Stimulated activated CD4-positive, alpha-beta T cell treated with anti-CD3 and anti-CD28 coated beads, Interleukin-4, amount 100 ng/mL, for 1 hour (primary cell): ENCODE measurements at places on chromosomes 3 and 15.

- no peak for DNase-seq
These were observed 269.5 kb upstream of the ATP11B start for GRCh38 chr3:182523836-182524235.

- no peak for DNase-seq
These were observed 34.4 kb upstream of the TBC1D21 start for GRCh38 chr15:73838831-73839426.

GRCh38 chr15:88090481-88091011 lies 166.0 kb downstream of the NTRK3 start:
- no peak for DNase-seq

DNA sequence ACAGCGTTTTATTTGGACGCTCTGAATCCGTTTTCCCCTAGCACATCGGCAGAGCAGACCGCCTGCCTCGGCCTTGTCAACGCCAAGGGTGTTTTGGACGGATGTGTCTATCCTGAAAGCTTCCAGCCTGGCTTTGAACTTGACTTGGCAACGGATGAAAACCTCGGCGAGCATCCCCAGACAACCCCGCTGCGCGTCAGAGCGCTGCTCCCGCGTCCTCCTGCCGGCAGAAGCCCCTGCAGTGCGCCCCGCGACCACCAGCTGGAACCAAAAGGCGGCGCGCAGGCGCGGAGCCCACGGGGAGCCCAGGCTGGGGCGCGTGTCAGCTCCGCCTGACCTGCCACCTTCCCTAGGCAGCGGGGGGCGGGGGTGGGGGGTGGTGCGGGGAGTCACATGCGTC lies 26.2 kb upstream of the ARL8B start:
- DNase-seq, result no peak

- DNase-seq, result no peak
These were observed 3.6 kb upstream of the STARD5 start for GRCh38 chr15:81327516-81327915.

GRCh38 chr15:62417439-62417838 lies 252.4 kb upstream of the C2CD4B start:
- DNase-seq, result no peak

DNA sequence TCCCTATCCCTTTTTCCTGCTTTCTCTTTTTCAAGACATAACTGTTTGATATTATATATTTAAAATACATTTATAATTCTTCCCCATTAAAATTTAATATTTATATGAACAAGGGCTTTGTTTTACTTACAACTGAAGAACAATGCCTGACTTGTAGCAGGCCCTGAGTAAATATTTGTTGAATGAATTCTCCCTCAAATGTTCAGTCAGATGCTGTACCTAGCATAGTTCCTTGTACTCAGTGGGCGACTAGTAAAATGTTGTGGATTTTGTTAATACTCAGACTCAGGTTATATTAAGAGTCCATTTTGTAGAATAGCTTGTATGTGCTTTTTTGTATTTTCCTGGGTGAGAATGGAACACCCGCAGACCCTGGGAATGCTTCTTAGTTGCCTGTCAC lies 69.1 kb downstream of the SEC22A start:
- no peak for DNase-seq

GRCh38 chr3:185549122-185549521 lies 3.3 kb downstream of the LIPH start:
- no peak for DNase-seq

GRCh38 chr3:64541803-64542202 lies 146.0 kb downstream of the ADAMTS9 start:
- no peak for DNase-seq

DNA sequence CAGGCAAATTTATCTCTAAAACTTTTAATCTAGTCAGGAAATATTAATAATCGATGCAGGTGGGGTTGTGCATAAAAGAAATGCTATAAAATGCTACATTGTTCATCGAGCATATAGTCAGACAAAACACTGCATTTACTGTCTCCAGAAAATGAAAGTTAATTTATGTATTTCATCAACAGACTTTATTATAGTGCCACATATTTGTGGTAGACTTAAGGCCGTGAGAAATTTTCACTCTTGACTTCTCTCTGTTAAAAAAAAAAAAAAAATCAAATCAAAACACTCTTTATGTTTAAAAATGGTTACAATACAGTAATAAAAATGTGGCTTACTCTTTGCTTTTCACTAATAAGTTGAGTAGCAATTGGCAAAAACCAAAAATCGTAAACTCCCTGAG lies 67.4 kb downstream of the RBMS3 start:
- no peak for DNase-seq
